ENCODE measurements at places on chromosomes 12 and 14. TPM values are rescaled to one million over a fixed set of nuclear protein-coding genes. Genes with fewer than 3 reads are reported as not detected.

CMTM5 gene
- not detected for total RNA-seq

DNA sequence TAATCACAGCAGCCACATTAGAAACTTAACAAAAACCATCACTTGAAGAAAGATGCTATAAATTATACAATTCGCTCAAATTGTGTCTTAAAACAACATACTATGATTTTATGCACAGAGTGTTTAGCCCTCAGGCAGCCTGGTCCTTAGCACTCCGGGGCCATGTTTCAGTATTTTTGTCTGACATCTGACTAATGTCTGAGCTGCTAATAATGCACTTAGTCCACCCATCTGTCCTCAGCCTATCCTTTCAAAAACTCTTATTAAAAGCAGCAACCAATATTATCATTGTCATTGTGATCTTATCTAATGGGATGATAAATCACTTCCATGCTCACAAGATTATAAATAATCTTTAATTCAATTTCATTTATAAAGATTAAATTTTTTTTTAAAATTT is 602.7 kb upstream of the FOXG1 start:
- H3K27me3 ChIP-seq = no peaks in the 10 kb centered on the region
- H3K36me3 ChIP-seq = no peaks in the 10 kb centered on the region
- H3K27ac ChIP-seq = no peak overlapping the region
- DNase-seq = no peak

GRCh38 chr12:7154042-7154441 is 23.9 kb downstream of the CLSTN3 start:
- no peaks in the 10 kb centered on the region for H3K27me3 ChIP-seq
- H3K4me1 ChIP-seq = no peaks in the 10 kb centered on the region
- H3K4me3 ChIP-seq = no peak overlapping the region

GRCh38 chr12:73984552-73984951 is 553.1 kb upstream of the ATXN7L3B start:
- H3K4me3 ChIP-seq = no peak overlapping the region
- H3K4me1 ChIP-seq = no peaks in the 10 kb centered on the region
- no peak overlapping the region for H3K27ac ChIP-seq
- no peaks in the 10 kb centered on the region for H3K27me3 ChIP-seq
- no peaks in the 10 kb centered on the region for H3K36me3 ChIP-seq

DNA sequence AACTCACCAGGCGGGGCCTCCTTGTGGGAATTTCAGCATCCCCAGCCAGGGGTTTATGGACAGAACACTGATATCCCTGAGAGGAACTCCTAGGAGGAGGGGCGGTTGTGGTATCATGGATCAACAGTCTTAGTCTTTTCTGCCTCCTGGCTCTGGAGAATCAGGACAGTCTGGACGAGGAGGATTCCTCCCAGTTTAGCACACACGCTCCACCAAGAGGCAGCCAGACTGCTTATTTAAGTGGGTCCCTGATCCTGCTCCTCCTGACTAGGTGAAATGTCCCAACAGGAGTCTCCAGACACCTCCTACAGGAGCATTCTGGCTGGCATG is 10.4 kb upstream of the ZNF705A start:
- H3K4me1 ChIP-seq = no peaks in the 10 kb centered on the region
- H3K4me3 ChIP-seq = no peak overlapping the region
- H3K27me3 ChIP-seq = no peaks in the 10 kb centered on the region
- H3K27ac ChIP-seq = no peak overlapping the region
- no peak for DNase-seq

- H3K27ac ChIP-seq = no peak overlapping the region
- H3K36me3 ChIP-seq = no peaks in the 10 kb centered on the region
- no peak for DNase-seq
- no peaks in the 10 kb centered on the region for H3K27me3 ChIP-seq
- H3K4me1 ChIP-seq = no peaks in the 10 kb centered on the region
Measured at GRCh38 chr12:68880660-68881325, 52.2 kb downstream of the CPM start.

Measured in HCT116 (cell line).